ENCODE measurements at places on chromosomes 2 and 18.

DNA sequence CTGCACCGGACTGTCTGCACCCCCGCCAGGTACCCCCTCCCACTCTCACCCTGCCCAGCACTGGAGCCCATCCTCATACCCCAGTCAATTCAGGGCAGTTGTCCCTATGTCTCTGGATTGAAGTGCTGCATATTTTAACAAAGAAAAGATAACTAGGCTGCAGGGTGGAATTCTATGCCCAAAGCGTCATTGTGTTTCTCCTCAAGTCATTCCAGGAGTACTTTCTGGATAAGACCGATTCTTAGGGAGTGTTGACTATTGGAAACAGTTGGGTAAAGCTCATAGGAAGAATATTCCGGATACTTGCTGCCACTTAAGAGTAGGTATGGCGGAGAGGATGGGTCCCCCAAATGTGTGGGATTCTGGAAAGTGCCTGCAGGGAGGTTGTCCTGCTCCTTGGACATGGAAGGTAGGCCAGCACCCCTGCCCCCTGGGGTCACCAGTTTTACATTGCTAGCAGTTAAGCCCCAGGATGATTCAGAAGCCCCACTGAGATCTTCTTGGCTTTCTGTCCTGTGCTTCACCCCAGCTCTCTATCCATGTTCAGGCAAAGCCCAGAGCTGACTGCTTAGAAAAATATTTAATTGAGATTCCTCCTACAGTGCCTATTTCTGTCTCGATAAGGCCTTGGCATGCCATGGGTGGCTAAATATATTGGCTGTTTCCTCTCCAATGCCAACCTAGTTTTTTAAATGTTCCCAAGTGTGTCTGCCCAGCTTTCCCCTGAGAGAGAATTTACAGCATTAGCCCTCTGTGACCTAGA is 48.2 kb downstream of the RPL37A start:
- peak; percentile 79 for DNase-seq

DNA sequence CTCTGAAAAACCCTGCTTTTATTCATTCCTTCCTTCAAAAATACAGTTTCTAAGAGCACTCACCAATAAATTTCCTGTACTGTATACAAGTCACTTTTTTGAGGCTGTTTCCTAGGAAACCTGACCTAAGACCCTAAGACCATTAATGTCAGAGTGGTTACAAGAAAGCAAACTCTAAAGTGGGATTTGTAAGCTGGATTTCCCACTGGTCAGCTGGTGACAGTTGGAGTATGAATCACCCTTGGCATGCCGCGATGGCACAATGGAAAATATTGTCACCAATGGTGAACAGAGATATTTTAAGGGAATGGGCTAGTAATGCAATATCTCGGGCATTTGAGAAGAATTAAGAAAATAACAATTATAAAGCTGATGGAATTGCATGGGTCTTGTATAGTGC is 101.9 kb downstream of the COL3A1 start:
- no peak for DNase-seq

- DNase-seq, result no peak
Measured at GRCh38 chr2:43212216-43212835, 14.1 kb downstream of the ZFP36L2 start.

GRCh38 chr2:45260946-45261345 is 251.7 kb upstream of the SIX2 start:
- DNase-seq, result no peak

DNA sequence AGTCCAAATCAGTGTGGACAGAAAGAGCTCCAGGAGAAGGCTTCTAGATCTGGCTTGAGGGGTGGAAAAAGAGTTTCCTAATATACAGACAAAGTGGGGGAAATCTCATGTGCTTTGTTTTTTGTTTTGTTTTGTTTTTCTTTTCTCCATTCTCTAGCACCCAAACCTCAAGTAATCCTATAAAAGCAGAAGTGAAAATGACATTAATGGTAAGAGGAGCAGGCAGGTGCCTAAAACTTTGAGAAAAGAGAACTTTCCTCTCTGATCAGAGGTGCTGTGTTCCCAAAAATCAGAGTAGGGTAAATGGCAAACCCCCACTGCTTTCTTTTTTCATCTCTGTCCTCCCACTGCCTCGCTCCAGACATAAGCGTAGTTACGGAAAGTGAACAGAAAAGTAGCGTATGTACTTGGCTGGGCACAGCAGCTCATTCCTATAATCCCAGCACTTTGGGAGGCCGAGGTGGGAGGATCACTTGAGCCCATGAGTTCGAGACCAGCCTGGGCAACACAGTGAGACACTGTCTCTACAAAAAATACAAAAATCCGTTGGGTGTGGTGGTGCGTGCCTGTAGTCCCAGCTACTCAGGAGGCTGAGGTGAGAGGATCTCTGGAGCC is 77.8 kb downstream of the FAM161A start:
- no peak for DNase-seq

GRCh38 chr2:44778221-44778654 is 163.3 kb upstream of the SIX3 start:
- DNase-seq, result no peak

DNA sequence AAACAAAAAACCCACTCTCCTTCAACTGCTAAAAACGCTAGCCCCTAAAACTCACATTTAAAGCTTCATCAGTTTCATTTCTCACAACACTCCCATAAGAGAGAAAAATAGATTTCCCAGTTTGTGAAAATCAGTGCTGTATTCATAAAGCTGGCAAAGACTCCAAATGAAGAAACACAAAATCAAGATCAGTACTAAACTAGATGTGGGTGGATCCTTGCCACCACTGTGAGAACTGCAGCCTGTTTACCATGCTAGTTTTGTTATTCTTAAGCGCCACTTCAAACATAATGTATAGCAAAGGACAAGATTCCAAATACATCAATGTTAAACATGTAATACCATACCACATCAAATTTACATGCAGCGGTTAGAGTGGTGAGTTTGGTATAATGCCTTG is 104.5 kb upstream of the CCDC150 start:
- no peak for DNase-seq

DNA sequence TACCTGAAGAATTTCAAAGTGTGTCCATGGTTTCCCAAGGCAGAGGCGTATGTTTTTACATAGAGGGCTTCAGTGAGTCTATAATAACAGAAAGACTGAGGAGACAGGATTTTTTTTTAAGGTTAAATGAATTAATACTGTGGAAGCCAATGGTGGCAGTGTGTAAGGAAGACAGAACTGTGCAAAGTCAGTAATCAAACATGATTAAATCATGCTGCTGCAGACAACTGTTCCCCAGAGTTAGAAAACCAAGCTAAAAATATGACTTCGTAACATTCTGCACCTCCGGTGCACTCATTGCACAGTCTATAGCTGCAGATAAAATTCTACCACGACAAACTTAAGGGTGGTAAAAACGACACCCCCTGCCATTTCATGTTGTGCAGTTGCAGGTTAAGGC is 309.6 kb upstream of the TRIB2 start:
- DNase-seq, result no peak

DNA sequence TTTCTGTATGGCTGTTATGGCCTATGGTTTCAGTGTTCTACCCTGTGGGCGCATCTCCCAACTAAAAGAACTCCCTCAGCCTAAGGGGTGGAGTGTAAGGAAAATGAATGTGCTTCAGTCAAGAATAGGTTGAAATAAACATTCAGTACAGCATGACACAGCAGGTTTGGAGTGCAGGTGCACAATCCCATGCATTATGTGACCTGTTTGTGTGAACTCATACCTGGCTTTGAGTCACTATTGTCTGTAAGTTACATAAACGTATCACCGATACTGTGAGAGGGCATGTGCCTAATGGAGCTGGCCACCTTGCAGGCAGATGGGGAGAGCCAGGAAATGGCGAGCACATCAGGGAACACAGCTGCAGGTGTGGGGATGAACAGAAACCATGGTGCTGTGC is 216.0 kb downstream of the DSEL start:
- DNase-seq, result no peak

DNA sequence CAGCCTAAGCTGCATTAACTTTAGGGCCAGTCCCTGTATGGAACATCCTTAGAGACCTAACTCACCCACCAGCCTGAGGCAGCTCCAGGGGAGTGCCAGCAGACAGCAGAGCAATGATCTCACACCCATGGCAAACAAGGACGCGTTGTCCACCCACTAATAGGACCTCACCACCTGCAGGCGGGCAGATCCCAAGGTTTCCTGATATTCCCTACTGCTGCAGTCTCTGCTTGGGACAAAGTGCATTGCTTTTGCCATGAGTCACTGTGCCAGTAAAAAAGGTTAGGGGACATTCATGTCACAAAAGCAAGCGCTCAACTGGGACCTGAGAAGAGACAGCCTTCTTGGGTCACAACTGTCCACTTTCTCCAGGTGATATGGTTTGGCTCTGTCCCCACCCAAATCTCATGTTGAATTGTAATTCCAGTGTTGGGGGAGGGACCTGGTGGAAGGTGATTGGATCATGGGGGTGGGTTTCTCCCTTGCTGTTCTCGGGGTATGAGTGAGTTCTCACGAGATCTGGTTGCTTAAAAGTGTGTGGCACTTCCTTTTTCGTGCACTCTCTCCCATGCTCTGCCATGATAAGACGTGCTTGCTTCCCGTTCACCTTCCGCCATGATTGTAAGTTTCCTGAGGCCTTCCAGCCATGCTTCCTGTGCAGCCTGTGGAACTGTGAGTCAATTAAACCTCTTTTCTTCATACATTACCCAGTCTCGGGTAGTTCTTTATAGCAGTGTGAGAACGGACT is 160.2 kb downstream of the MIB1 start:
- DNase-seq, result no peak

- DNase-seq, result no peak
Measured at GRCh38 chr2:9877026-9877425, 33.8 kb downstream of the TAF1B start.

- DNase-seq, result peak; percentile 88
Measured at GRCh38 chr2:226478109-226478809, 321.4 kb downstream of the IRS1 start.

DNA sequence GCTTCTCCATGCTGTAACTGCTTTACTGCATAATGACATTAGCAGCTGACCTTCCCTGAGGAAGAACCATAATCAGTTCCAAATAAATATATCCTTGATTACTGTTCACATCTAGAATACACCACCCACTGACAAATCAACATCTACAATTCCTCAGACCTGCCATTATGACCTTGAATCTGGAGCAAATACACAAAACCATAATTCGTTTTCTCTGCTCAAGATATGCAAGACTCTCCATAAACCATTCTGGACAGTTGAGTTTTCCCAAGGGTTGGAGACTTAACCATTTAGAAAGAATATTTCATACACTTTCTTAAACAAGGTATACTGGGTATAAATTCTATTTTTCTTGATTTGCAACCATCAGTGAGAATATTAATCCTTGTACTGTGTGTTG is 11.8 kb downstream of the C2orf76 start:
- no peak for DNase-seq

- DNase-seq, result peak; percentile 72
Measured at GRCh38 chr18:55343396-55344073, 244.5 kb downstream of the TCF4 start.

DNA sequence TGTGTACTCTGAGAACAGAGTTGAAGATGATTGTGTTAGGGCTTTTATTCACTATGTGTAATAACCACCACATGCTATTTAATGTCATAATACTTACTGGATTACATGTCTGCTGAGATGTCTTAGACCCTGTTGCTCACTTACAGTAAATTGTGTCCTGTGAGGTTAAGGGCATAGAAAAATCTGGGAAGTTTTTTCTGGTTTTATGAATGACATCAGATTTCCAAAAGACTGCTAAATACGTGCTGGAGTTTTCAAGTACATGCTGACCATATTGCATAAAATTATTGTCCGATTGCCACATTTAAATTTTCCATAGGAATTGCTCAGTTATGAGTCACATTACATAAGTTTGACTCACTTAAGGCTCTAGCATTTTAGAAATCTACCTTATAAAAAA is 96.7 kb upstream of the COL5A2 start:
- DNase-seq, result peak; percentile 96

- peak; percentile 77 for DNase-seq
Measured at GRCh38 chr18:60019463-60019840, 119.7 kb downstream of the PMAIP1 start.

- no peak for DNase-seq
Measured at GRCh38 chr2:7378591-7378990, 461.4 kb downstream of the RNF144A start.

DNA sequence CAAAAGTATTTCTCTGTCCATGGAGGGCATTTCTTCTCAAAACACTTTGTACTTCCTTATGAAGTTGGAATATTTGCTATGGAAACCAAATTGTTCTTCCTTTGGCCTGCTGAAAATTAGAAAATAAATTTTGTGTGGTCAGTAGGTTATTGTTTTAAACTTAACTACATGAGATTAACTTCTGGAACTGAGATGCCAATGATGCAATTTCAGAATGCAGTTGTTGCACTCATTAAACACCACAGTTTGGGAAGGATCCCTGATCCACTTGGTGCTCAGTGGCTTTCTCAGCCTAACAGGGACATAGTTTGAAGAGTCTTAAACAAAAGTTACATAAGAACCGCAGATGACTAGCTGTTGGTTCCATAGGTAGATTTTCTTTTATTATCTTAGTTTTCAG is 23.3 kb upstream of the IL1R1 start:
- peak; percentile 38 for DNase-seq

- DNase-seq, result no peak
Measured at GRCh38 chr18:48186861-48187260, 222.3 kb downstream of the ZBTB7C start.

- DNase-seq, result peak; percentile 94
Measured at GRCh38 chr2:127576433-127577207, 41.1 kb downstream of the MYO7B start.

- no peak for DNase-seq
Measured at GRCh38 chr18:70299393-70299792, 10.5 kb downstream of the SOCS6 start.

DNA sequence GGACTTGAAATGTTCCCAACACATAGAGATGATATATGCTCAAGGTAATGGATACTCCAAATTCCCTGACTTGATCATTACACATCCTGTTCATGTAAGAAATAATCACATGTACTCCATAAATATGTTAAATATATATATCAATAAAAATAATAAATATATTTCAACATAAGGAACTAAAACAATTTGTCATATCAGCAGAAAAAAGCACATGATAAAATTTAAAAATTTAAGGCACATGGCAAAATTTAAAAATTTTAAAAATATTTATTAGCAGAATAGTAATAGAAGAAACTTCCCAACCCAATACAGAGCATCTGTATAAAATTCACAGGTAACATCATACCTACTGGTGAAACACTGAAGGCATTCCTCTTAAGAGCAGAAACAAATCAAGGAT is 109.6 kb upstream of the KYNU start:
- no peak for DNase-seq

- no peak for DNase-seq
Measured at GRCh38 chr2:63870679-63871078, 29.0 kb downstream of the UGP2 start.

GRCh38 chr2:158024288-158024898 is 77.3 kb upstream of the UPP2 start:
- DNase-seq, result peak; percentile 80

- DNase-seq, result no peak
Measured at GRCh38 chr2:183519371-183520056, 395.3 kb downstream of the NUP35 start.

All from adipocyte (in vitro differentiated cells).